Left renal pelvis (tissue), 4 donors: ENCODE measurements at places on chromosomes 7 and 10.

DNA sequence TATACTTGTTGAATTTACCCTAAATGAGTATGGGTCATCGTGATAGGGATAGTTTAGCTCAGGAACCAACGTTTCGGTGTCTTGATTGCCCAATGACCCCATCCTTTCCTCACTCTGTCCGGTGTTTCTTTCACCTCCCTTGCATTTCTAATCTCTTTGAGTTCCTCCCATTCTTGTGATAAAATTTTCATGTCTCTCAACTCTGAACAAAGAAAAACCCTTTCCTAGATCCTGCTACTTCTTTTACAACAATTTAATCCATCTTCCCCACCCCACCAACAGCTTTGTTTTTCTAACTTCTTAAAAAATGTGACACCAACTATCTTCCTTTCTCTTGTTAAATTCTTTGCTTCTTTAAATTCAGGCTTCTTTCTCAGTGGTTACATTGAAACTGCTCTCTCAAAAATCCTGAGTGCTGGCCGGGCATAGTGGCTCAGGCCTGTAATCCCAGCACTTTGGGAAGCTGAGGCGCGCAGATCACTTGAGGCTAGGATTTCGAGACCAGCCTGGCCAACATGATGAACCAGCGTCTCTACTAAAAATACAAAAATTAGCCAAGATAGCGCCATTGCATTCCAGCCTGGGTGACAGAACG, 130.3 kb upstream of the MINDY3 start:
- no peak for DNase-seq

DNA sequence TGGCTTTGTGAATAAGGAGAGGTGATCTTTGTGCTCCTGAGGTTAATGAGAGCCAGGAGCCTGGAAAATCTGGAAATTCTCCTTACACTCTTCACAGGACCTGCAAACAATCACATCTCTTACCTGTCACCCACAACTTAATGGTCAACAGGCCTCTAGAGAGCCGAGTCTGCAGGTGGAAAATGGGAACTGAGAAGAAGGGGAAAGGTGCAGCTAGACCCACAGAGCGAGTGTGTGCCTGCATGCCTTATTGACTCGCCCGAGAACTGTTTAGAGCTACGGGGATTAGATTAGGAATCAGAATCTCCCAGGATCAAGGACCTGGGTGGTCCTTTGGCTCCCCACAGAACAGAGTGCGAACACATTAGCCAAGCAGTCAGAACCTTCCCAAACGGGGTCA, 329.6 kb downstream of the PTEN start:
- DNase-seq: no peak

GRCh38 chr10:95457319-95457886, 103.8 kb downstream of the SORBS1 start:
- no peak for DNase-seq

DNA sequence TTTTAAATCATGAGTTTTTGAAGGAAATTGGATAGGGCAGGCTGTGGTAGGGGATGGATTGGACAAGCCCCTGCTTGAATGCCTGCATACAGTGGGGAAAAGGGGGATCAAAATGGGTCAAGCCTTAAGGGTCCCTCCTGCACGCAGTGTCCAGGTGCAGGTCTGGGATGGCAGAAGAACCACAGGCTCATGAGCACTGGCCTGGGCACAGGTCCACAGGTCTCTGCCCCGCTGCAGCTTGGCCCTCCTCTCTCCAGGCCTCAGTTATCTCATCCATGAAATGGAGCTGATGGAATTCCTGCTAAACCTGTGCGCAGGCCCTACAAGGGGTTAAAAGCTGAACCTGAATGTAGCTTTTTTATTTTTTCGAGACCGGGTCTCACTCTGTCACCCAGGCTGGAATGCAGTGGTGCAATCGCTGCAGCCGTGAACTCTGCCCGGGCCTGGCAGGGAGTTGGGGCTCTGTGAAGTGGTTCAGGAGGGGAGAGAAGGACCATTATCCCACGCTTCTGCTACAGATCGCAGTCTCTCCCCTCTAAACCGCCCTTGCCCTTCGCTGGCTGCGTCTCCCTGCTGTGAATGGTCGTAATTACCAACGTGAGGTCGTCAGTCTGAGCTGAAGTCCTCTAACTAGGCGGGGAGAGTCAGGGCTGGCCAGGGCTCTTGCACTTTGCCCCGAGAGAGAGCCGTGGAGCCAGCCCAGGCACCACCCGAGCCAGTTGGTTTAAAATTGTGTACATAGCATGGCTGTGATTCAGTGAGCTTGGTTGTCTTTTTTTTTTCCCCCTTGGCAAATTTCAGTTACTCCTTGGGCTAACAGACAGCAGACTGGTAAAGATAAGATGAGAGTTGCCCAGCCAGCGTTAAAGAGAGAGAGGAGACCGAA, 77.5 kb upstream of the GTF2I start:
- no peak for DNase-seq

GRCh38 chr10:71078454-71079145, 133.8 kb upstream of the UNC5B start:
- no peak for DNase-seq

GRCh38 chr7:15284396-15284795, 277.4 kb downstream of the AGMO start:
- no peak for DNase-seq

DNA sequence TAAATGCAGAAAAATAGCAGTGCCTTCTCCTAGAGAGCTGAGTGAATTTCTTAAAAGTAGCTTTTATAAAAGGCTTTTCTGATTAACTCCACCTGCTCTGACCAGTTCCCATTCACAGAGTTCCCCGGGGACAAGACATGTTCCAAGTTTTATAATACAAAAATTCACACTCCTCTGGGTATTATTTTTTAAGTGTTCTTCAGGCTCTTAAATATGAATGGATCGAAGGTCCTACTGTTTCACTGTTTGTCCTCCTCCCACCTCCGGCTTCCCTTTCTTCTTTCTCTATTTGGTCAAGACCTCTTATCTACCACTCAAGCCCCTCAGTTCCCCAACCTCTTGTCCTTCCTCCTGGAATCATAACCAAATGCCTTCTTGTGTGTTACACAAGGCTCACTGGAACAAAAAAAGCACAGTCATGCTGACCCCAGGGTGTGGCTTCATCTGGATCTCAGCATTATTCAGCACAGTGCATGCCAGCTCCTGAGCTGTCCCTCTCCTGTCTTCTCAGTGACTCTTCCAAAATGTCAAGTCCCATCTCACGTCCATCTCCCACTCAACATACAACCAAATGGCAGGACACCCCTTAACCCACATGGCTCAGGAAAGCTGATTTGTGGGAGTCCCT, 222.4 kb downstream of the SORCS1 start:
- no peak for DNase-seq

DNA sequence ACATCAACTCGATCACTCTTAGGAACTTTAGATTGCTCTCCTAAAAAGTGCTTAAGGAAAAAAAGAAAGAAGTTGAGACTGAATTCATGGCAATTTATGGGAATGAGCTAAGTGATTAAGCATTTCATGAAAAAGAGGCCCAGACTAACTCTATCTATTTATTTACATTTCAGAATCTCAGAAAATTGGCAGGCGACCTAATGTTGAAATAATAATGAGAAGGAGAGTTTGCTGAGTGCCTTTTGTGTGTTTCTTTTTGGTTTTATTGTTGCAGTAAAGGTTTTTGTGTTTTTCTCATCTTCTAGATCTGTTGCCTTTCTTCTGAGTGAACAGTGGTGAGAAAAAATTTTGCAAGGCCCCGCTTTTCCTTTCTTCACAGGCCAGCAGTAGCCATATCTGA, 3.8 kb downstream of the GRK5 start:
- DNase-seq: no peak

DNA sequence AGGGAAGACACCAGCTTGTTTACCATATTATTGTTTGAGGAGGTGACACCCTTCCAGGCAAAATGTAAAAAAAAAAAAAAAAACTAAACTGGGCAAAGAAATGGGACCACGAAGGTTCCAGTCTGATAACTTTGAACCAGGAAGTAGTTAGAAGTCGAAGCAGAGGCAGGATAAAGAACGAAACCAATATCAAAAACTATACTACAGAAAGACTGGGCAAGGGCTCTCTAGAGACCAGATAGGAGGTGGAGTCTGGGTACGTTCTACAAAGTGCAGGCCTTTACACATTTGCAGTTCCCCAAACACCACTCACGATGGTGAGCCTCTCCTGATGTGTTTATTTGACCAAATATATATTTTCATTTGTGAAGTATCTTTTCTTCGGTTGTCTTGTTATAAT, 125.7 kb upstream of the CDK1 start:
- DNase-seq: no peak

GRCh38 chr7:92685136-92686042, 95.2 kb upstream of the FAM133B start:
- DNase-seq: no peak

DNA sequence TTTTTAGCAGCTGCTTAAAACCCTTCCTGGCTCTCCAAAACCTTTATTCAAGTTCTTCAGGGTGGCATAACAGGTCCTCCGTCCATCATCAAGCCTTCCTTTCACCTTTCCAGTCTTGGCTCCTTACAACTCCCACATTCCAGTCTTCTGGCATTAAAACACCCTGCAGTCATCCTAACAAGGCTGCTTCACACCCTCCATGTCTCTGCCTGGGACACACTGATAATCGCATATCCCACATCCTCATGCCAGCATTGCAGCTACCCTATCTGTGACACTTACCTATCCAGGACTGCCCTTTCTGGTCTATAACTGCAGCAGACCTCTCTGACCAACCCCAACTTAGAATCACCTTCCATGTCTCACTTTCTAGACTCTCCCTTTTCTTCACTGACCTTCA, 2.6 kb upstream of the TLL2 start:
- no peak for DNase-seq

DNA sequence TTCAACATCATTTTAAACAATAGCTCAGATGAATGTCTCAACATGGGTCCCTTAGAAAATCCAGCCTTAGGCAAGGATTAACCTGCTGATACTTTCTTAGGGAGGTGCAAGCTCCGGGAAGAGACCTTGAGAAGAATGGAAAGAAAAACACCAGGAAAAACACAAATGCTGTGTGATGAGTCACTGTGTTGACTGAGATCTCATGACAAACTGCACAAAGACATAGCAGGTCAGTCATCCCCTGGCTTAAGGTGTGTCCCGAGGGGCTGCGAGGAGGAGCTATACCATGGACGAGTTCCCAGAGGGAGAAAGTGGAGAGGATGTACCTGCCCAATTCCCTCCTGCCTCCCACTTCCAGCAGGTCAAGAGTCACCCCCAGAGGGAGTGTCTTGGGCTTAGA, 98.0 kb downstream of the TEX36 start:
- DNase-seq: no peak

DNA sequence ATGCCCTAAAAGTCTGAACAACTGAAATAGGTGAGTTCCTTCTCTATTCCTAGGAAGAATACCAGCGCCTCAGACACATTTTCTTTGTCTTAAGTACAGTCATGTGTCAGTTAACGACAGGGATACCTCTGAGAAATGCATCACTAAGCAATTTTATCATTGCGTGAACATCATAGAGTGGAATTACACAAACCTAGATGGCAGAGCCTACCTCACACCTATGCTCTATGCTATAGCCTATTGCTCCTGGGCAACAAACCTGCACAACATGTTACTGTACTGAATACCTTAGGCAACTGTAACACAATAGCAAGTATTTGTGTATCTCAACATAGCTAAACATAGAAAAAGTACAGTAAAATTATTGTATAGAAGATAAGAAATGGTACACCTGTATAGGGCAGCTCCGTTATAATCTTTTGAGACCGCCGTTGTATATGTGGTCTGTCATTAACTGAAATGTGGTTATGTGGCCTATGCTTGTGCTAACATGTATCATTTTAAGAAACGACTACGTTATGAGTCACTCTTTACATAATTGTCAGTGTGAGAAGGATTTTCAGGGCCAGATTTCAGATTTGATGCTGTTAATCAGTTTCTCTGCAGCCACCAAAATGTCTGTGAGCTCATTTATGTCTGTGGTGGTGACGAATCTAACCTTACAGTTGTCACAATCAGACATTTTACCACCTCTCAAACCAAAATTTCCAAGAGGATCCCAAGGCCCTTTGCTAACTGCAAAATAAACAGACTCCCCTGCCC, 66.1 kb upstream of the STK17A start:
- no peak for DNase-seq

- no peak for DNase-seq
These were observed 108.1 kb downstream of the CCDC71L start for GRCh38 chr7:106552645-106553445.

- no peak for DNase-seq
These were observed 108.1 kb downstream of the ANLN start for GRCh38 chr7:36497775-36498174.

DNA sequence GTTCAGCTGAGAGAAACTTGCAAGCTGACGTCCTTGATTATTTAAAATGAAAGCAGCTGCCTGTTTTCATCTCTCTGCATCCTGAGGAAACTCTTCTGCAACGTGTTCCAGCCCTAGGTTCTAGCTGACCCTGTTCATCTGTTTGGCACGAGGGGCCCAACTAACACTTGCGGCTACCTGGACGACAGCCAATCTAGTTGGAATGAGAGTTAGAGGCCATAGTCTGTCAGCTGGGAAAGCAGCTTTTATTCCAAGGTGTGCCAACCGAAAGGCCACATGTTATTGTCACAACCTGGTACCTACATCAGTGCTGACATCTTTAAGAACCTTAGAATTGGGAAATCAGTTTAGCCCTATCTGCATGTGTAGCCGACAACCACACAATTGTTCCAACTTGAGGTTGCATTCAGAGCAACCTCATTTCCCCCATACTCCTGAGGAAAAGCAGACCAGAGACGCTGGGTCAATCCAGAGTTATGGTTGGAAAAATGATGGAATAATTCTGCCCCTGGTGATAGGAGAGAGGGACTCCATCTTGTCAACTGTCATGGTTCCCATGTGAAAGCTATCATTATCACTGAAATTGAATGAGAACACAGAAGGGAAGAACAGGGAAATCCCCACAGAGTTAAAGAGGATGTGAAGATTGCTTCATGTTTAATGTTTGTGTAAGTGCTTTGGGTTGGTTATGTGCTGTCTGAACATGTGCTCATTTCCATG, 121.6 kb downstream of the EGFR start:
- no peak for DNase-seq

GRCh38 chr7:11239316-11239715, 265.6 kb downstream of the PHF14 start:
- DNase-seq: no peak

DNA sequence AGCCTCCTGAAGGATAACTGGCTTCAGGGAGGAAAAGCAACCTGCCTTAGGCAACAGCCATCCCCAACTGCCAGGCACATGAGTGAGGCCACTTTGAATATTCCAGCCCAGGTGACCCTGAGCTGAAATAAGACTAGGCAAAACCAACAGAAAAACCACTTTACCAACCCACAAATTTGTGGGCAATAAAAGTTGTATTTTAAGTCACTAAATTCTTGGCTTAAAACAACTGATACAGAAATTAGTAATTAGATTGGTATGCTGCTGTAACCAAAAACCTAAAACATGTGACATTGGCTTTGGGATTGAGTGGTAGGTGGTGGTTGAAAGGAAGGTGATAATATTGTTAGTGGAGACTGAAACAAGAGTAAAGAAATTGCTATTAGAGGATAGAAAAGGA, 39.9 kb downstream of the ABCB4 start:
- DNase-seq: no peak

DNA sequence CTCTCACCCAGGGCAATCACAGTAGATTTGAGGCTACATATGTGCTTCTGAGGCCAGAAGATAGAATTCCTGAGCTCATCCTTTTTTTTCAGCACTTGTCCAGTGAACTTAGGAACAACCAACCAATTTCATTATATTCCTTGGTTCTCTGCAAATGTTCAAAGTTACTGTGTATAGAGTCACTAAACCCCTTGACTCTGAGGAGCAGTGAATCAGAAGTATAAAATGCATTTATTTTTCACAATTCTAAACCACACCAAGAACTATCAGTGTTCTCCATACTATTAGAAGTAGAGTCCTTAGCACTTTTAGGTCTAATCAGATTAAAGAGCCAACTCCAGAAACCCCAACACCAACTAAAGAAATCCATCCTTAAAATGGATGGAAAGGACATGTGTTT, 19.6 kb upstream of the PAPSS2 start:
- DNase-seq: no peak

GRCh38 chr7:119943942-119944600, 328.9 kb upstream of the KCND2 start:
- no peak for DNase-seq
